ENCODE measurements at places on chromosomes 6 and 20. TPM values are rescaled to one million over a fixed set of nuclear protein-coding genes. Genes with fewer than 3 reads are reported as not detected.

CBFA2T2 gene
- 20.3 TPM for total RNA-seq

MTHFD1L gene
- 2.1 TPM for total RNA-seq

- DNase-seq: no peak
Observed at GRCh38 chr20:1184638-1185315, at the start of gene TMEM74B. Gene TMEM74B (minus strand): TSS chr20:1184981. CDS start chr20:1183801, 1,180 bp downstream.

GRCh38 chr6:133131621-133132465, 109.3 kb upstream of the EYA4 start:
- no peak for DNase-seq

DNA sequence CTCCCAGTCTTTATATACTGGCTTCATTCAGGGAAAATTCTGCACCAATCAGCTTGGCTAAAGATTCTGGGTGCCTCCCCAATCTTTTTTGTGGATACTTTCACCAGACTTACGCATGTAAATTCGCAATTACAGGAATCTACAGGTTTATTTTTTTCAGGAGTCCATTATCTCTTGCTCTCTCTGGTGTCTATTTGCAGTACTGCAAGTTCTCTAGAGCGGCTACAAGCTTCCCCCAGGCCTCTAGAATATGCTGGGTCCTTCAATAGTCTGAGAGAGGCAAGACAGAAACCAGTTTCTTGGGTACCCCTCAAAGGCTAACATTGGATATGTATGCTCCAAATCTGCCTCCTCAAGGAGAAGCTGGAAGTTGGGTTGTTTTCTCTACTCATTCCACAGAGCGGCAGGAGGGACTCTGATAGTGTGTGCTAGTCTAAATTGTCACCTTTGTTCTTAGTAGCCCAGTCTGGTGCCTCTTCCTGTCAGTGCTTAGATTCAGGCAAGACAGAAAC, 58.5 kb downstream of the SUN5 start:
- DNase-seq: no peak

DNA sequence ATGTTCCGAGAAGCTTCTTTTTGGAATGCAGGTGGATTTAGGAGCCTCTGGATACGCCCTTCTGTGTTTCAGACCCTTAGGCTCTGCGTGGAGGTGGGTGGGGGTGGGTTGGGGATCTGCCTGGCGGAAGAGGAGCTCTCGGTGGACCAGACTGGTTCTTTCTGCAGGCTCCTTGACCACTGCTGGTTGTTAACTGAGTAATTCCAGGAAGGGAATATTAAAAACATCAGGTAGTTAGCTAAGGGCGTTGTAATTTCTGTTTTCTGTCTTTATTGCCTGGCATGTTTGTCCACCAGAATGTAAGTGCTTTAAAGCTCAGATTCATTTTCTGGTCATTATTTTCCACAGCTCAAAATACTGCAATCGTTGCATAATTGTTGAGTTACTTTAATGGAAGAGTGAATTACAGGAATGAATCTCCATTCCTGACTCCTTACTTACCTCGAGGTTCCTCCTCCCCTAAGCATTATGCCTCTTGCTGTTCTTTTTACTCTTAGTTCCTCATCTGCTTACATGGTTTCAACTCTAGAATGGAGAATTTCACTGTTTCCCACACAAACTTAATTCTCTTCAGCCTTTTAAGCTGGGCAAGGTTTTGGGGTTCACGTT, 5.9 kb downstream of the CDYL start:
- no peak for DNase-seq
